D721Med (cell line): ENCODE measurements at places on chromosomes 4 and X.

- DNase-seq = no peak
These were observed 74.6 kb downstream of the WDR44 start for GRCh38 chrX:118420462-118420861.

DNA sequence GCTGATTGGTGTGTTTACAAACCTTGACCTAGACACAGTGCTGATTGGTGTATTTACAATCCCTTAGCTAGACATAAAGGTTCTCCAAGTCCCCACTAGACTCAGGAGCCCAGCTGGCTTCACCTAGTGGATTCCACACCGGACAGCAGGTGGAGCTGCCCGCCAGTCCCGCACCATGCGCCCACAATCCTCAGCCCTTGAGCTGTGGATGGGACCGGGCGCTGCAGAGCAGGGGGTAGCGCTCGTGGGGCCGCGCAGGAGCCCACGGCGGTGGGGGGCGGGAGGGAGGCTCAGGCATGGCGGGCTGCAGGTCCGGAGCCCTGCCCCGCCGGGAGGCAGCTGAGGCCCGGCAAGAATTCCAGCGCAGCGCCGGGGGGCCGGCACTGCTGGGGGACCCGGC lies 30.7 kb downstream of the MEPE start:
- no peak for DNase-seq

GRCh38 chrX:44224760-44225159 lies 118.7 kb downstream of the EFHC2 start:
- no peak for DNase-seq

- no peak for DNase-seq
These were observed 17.8 kb downstream of the IGSF1 start for GRCh38 chrX:131271274-131271673.

DNA sequence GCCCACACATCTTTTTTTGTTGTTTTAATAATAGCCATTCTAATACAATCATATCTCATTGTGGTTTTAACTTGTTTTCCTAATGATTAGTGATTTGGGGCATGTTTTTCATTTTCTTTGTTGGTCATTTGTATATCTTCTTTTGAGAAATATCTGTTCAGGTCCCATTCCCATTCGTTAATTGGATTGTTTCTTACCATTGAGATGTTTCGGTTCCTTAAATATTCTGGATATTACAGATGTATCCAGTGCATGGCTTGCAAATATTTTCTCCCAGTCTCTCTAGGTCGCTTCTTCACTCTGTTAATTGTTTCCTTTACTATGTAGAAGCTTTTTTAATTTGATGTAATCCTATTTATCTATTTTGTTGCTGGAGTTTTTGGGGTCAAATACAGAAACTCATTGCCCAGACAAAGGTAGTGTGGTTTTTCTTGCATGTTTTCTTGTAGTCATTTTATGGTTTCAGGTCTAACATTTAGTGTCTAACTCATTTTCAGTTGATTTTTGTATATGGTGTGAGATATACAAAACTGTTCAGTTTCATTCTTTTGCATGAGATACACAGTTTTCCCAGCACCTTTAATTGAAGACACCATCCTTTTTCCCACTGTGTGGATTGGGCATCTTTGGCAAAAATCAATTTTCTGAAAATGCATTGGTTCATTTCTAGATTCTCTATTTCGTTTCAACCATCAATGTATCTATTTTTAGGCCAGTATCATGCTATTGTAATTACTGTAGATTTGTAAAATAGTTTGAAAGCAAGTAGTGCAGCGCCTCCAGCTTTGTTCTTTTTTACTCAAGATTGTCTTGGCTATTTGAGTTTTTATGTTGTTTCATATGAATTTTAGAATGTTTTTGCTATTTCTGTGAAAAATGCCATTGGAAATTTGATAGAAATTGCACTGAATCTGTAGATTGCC lies 195.9 kb downstream of the SCFD2 start:
- DNase-seq = no peak

DNA sequence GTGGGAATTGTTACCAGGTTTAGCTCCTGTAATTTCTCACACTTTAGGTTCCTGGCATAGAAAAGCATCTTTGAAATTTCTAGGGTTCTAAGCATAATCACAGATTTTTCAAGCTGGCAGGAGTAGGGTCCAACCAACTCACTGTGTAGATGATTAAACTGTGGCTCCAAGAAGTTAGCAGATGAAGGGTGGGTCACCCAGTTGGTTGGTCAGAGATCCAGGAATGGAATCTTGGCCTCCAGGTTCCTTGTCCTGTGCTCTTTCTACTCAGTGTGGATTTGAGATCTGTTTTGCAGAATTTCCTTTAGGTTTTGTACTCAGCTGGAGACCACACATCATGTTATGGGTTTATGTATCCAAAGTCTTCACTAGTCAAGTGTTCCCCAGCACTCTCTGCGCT lies 90.3 kb upstream of the MAML3 start:
- no peak for DNase-seq

DNA sequence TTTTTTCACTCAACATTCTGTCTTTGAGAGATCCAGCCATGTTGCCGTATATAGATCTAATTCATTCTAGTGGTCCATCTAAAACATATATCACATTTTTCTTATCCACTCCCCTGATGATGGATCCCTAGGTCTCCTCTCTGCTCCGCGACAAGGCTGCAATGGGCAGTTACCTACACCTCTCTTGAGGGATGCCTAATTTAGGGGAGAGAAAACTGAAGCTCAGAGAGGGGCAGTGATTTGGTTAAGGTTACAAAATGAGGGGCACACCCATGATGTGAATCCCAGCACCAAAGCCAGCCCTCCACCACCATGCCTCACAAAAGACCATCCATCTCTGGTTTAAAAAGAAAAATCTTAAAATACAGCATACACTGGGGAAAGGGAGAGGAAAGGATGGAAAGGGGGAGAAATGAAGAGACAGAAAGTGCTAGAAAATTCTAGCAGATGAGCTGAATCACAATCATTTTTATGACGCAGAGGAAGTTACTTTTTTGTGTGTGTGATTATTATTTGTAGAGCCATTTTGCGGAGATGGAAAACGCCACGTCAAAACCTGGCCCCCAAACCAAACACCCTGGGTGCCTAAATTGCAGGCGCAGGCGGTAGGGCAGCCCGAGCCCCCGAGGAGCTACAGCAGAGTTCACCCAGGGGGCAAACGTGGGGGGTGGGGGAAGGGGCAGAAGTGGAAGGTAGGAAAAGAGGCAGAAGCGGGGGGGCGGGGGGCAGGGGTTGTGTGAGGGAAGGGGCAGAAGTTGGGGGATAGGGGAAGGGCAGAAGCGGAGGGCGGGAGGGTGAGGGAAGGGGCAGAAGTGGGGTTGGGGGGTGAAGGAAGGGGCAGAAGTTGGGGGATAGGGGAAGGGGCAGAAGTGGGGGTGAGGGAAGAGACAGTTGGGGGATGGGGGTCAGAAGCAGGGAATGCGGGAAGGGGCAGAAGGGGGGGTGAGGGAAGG lies 1.3 kb upstream of the TSPYL2 start:
- DNase-seq = no peak

- DNase-seq = peak; percentile 25
These were observed 1.7 kb downstream of the SPRY1 start for GRCh38 chr4:123398066-123398852.

- no peak for DNase-seq
These were observed 91.9 kb downstream of the GPC4 start for GRCh38 chrX:133323431-133323830.

DNA sequence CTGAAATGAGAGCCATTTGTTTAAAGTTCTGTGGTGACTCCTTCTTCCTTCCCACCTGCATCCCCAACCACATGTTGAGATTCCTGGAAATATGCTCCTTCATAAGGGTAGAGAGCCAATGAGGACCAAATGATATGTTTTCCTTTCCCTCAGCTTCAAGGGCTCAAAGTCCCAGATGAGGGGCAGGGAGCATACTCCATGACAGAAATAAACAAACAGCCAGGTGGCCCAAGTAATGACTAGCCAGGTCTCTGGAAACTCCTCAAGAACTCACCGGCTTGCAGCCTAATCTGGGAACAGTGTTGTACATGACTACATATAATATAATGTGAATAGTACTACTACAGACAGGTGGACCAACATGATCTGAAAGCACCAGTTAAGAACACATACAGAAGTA lies 392.3 kb downstream of the PACRGL start:
- no peak for DNase-seq

DNA sequence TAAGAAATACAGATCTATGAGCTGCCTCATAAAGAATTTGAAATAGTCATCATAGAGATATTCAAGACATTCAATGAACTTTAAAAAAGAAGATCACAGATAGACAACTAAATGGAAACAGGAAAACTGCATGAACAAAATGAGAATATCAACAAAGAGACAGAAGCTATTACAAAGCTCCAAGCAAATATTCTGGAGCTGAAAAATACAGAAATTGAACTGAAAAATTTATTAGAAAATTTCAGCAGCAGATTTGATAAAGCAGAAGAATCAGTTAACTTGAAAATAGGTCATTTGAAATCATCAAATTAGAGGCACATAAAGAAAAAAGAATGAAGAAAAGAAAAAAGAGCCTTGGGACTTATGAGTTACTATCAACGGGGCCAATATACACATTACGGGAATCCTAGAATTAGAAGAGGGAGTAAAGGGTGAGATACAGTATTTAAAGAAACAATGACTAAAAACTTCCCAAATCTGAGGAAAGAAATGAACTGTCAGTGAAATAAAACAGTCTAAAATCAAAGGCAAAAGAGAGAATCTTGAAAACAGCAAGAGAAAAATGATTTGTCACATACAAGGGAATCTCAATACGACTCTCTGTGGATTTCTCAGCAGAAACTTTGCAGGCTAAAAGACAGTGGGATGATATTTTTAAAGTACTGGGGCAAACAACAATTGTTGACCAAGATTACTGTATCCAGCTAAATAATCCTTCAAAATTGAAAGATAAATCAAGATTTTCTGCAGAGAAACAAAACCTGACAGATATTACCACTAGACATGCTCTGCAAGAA lies 641.6 kb downstream of the ANKRD50 start:
- DNase-seq = no peak

DNA sequence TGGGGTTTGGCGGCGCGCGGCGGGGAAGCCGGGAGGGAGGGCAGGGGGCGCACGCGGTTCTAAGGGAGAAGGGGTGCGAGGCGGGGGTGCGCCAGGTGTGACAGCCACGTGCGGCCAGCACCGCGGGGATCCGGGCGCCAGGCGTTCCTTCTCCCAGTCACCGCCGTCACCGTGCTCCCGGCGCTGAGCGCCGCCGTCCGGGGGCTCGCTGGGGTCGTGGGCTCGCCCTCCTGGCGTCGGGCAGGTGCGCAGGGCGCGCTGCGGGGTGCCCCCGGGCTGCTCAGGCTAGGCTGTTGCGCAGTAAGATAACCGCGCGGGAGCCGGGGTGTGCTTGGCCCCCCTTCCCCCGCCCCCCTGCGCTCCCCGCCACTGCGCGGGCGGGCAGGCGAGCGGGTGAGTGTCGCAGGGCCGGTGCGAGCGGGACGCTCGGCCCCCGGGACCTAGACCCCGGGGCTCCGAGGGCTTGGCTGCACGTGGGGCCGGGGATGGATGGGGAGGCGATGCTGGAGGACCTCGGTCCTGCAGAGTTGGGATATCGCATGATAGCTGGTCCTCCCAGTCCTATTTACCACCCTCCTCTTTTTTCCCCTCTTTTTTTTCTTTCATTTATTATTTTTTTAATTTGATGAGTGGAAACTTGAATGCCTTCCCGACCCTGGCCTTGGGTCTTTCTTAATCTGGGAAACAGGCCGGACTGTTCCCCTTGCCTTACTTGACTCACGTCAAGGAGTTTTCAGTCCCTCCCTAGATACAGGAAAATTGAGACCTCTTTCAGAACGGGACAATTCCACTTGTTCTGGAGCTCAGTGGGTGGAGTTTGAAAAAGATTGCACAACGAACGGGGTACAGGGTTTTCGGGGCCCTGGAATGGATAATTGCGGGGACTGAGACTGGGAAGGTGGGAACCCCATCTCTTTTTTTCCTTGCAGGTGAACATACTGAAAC lies 797 bp downstream of the TXLNG start:
- no peak for DNase-seq

GRCh38 chrX:45070116-45071007 lies 130.3 kb downstream of the DIPK2B start:
- no peak for DNase-seq

DNA sequence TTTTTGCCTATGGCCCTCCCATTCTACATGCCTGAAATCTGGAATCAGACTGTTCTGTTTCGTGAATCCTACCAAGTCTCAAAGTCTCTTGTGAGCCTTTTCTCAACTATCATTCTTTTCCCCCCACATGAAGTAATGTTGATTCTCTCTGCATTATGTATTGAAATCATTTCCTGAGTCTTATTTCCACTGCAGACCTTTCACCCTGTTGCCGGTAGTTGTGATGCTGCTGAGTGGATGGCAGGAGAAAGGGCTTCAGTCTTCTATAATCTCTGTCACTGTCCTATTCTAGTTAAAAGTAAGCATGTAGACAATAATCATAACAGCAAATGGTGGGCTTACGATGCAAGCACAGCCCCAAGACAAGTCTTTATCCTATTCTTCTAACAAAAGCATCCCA lies 75.0 kb downstream of the TBC1D9 start:
- DNase-seq = no peak

DNA sequence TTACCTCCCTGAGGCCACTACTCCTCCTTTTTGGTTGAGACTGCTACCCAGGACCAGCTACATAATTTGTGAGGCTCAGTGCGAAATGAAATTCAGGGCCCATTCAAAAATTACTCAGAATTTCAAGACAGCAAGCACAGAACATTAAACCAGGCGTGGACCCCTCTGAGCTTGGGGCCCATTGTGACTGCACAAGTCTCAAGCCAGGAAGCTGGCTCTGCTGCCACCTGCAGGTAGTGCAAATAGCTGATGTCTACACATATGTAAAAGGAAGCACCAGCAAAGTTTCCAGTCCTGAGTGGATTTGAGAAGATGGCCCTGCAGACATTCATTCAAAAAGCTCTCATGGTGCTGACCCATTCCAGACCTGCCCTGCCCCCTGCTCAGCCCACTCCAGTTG lies 213.4 kb upstream of the LNX1 start:
- no peak for DNase-seq

GRCh38 chrX:39667736-39668482 lies 429.8 kb downstream of the BCOR start:
- no peak for DNase-seq

DNA sequence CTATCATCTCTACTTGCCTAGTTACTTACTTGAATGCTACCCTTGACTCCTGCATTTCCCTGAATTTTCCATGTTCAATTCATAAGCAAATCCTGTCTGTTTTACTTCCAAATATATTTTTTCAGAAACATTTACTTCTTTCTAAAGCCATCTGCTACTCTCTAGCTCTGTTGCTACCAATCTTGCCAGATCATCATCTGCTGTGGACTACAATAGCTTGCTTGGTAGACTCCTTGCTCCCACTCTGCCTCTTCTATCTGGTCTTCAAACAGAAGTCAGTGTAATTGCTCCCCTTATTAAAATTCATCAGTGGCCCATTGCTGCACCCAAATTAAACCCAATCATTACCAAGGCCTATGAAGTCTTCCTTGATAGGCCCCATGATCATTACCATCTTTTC lies 151.6 kb upstream of the HPGD start:
- DNase-seq = no peak

- no peak for DNase-seq
These were observed 13.5 kb downstream of the ANKRD17 start for GRCh38 chr4:73244945-73245601.

- no peak for DNase-seq
These were observed 26.9 kb upstream of the AMOT start for GRCh38 chrX:112867570-112867969.
